ENCODE measurements at places on chromosomes 16 and 17. TPM values are rescaled to one million over a fixed set of nuclear protein-coding genes. Genes with fewer than 3 reads are reported as not detected.
A peak's percentile ranks its signal among the peaks of the same experiment; 100 is the strongest.

DNA sequence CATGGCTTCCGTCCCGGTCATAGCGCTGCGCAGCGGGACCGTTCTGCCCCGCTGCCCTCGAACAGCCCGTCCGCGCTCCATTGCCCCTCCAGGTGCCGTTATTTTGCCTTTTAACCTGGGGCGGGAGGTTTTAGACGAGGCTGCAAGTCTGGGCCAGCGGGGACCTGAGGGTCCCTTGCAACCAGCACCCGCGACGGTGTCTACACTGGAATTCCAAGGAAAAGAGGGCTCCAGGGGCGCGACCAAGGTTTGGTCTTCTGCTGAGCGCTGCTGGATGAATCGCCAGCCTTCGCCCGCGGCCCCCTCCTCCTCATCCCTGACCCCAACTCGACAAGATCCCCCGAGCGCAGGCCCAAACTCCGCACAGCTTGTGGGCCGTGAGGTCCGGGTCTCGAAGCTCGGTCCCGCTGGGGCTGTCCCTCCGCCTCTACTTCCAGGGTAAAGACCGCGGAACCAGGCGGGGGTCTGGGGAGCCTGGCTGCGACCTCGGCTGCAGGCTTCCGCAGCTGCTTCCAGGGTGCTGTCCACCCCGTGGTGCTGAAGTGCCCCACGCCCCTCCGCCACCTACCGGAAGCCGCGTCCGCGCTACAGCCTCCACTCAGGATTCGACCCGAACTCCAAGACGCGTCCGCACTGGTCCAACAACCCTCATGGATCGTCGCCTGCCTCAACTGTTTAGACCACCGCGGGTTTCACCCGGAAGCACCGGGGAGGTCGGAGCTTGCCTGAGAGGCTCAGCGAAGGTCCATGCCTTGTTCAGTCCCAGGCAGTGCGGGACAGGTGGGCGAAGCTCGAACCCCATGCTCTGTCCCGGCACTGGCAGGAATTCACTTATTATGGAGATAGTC, 10.1 kb upstream of the CA4 start:
- no peak overlapping the region for H3K27ac ChIP-seq
- peak overlapping the region; percentile 26 for H3K4me3 ChIP-seq

DNA sequence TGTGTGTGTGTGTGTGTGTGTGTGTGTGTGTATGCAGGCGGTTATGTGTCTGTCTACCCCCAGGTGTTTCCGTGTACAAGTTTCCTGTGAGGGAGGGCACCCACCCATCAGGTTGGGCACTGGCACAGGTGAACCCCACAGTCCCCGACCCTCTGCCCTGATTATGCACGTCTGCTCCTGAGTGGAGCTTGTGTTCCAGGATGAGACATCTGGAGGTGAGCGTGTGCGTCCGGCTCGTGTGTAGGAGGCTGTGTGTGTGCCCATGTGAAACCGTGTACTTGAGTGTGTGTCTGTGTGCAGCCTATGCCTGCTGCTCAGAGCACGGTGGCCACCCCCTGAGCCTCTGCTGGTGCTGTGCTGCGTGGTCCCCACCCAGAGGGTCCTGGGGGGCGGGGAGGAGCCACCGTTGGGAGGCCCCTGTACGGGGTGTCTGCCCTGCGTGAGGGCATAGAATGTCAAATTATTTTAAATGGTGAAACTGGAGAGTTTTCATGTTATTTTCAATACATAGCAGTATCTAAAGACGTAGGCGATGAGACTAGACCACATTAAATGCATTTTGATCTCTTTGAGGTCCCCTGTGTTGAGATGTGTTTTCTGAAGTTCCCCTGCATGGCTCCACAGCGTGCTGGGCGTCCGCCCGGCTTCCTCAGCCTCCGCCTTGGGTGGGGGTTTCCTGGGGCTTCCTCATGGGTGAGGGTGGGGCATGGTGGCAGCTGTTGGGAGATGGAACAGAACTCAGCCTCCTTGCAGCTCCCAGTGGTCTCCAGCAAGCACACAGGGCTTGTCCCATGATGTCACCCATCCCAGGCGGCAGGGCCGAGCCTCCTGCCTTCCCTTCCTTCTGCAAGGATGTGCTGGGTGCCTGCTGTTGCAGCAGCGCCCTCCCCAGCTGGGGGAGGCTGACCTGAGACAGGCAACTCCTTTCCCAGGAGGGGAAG, 43.4 kb downstream of the KCNJ12 start:
- H3K4me3 ChIP-seq: no peak overlapping the region
- no peaks in the 10 kb centered on the region for H3K27me3 ChIP-seq
- no peak for DNase-seq
- peaks cover 6% of the 10 kb centered on the region for H3K4me1 ChIP-seq

The CCDC200 gene
- polyA plus RNA-seq: not detected

The HBA1 gene
- polyA plus RNA-seq: 32.6 TPM

- H3K27ac ChIP-seq: no peak overlapping the region
- DNase-seq: no peak
- no peaks in the 10 kb centered on the region for H3K27me3 ChIP-seq
- H3K4me3 ChIP-seq: no peak overlapping the region
- peaks cover 8% of the 10 kb centered on the region for H3K4me1 ChIP-seq
Observed at GRCh38 chr16:86736502-86736901, 158.2 kb downstream of the FOXL1 start.

DNA sequence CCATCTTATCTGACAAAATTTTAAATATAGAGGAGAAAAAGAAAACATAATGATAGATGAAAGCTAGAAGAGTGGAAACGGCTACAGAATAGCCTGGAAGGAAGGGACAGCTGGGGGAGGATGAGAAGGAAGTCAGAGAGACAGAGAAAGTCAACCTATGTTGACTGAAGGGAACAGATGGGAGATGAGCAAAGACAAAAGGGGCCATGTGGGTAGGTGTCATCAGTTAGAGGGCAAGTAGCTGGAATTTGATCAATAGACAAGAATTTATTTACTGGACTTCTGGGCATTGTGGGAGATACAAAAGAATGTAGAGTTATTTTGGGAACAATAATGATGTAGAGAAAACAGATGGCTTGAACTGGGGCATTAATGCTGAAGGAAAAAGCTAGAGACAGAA, 194.4 kb downstream of the ANKFN1 start:
- DNase-seq: no peak
- no peak overlapping the region for H3K27ac ChIP-seq
- no peak overlapping the region for H3K4me3 ChIP-seq

The ZNF750 gene
- polyA plus RNA-seq: 0.08 TPM

The USP43 gene
- polyA plus RNA-seq: 0.01 TPM
